Memory B cell (primary cell): ENCODE measurements at places on chromosomes 2 and 18.

DNA sequence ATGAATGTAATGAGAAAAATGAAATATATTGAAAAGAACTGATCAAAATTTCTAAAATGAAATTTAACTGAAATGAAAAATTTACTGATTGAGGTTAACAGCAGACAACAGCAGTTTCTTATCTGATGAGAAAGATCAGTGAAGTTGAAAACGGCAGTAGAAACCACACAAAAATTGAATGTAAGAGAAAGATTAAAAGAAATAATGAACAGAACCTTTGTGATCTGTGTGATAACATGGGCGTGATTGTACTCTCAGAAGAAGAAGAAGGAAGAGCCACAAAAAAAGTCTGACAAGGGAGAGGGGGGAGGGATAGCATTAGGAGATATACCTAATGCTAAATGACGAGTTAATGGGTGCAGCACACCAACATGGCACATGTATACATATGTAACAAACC is 45.2 kb downstream of the FAM117B start:
- DNase-seq, result no peak

GRCh38 chr2:68319398-68320117 is at the start of gene CNRIP1:
TSS of gene CNRIP1 (minus strand) at chr2:68319949. CDS start at chr2:68319400, 549 bp downstream.
- DNase-seq, result peak; percentile 30

- no peak for DNase-seq
Measured at GRCh38 chr2:55153584-55154299, 78.4 kb downstream of the CLHC1 start.

GRCh38 chr2:98078701-98079100 is 8.3 kb upstream of the VWA3B start:
- no peak for DNase-seq

DNA sequence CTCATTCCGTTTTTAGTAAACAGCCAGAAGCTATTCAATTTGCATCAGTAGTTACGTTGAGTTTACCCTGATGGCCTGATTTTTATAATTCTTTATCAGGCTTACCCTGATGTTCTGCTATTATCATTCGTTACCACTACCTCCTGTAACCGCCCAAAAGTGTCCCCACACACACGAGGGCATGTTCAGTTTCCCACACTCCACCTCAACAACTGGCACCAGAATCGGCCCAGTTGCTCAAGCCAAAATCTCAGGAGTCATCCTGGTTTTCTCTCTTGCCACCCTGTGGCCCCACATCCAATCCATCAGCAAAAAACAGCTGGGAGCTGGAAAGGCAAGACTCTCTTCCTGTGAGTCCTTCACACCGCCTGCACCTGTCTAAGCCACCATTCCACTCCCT is 102.9 kb upstream of the RAB6C start:
- DNase-seq, result no peak

- DNase-seq, result no peak
Measured at GRCh38 chr2:5824126-5824525, 131.9 kb downstream of the SOX11 start.

DNA sequence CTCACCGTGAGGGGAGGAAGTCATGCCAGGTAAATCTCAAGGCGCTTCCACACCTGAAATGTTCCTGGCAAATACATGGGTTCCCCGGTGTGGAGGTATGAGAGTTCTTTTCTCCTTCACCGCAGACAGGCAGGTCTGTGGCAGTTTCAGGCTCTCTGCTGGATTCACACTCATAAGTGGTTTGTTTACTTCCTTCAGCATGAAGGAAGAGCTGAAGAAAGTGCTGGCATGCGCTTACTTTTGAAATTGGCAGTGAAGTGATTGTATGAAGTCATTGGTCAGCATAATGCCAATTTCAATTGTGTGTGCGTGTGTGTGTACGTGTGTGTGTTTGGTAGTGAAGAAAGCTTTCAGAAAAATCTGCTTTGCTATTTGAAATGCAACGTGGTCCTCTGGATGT is 43.4 kb downstream of the RNF144A start:
- DNase-seq, result no peak

- DNase-seq, result no peak
Measured at GRCh38 chr18:8462651-8463185, 146.5 kb upstream of the RAB12 start.

DNA sequence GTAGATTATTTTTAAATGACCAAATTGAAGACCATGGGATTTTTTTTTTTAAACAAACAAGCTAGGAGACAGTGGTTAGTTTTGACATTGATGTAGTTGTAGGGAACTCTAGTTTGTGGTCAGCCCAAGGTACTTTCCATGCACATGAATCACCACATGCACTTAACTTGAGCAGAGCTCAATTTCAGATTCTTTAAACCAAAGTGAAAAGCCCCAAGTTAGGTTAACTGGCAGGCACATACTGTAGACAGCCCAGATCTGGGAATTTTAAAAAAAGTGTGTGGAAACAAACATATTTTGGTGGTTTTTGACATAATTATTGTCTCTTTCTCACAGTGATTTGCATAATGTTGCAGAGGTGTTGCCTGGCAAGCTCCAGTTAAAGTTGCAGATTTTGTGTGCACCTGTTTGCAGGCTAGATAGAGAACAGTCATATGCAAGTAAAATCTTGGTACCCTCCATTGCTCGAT is 88.4 kb downstream of the BCL2L11 start:
- peak; percentile 38 for DNase-seq
